ENCODE measurements at places on chromosomes 1 and 21.
A peak's percentile ranks its signal among the peaks of the same experiment; 100 is the strongest.

- DNase-seq: no peak
Measured at GRCh38 chr1:37052120-37052519, 17.8 kb upstream of the GRIK3 start.

DNA sequence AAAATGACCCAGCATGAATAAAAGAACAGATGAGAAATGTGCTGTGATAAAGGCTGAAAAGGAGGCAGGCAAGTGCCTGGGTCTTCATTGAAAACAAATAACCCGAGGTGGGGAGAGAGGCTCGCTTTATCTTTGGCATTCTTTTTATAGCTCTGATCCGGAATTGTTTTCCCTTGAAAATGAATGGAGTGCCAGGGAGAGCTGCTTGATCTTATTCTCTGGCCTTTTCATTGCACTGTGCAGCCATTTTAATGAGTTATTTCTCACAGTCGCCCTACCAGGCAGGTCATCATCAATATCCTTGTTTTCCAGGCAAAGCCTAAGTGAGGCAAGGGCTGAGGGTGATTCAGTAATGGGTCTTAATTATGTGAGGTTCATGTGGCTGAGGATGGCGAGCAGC is 39.8 kb upstream of the HLX start:
- DNase-seq: no peak

DNA sequence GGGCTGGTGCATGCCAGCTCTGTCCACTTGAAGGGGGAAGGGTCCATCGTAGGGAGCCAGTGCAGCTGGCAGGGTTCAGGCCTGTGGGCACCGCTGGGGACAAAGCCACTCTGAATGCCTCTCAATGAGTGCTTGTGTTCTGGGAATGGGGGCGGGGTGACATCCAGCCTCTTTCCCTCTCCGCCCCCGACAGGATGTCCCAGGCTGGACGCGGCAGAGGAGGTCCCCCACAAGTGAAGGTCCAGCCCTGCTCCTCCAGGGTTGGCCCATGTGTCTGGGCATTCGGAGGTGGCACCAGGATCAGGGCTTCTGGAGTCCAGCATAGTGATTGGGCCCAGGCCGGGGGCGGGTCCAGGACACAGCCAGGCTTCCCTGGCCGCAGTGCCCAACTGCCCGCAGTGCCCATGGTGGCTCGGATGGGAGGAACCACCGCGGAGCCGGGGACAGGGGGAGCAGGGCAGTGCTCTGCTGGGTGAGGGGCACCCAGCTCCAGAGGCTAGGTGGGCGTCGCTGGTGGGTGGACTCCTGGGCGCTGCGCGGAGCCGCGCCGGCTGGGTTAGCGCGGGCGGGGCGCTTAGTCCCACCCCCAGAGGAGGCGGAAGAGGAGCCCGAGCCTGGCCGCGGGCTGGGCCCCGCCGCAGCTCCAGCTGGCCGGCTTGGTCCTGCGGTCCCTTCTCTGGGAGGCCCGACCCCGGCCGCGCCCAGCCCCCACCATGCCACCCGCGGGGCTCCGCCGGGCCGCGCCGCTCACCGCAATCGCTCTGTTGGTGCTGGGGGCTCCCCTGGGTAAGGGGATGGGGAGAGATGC is at the start of gene SHISA4:
SHISA4 (plus strand) TSS at position 617 of the 808 bp plus-strand sequence; CDS start at position 714, 97 bp downstream.
- DNase-seq: no peak

GRCh38 chr21:26377111-26377694 is 195.9 kb downstream of the CYYR1 start:
- DNase-seq: no peak

- no peak for DNase-seq
Measured at GRCh38 chr1:74427681-74428080, 84.7 kb downstream of the LRRC53 start.

DNA sequence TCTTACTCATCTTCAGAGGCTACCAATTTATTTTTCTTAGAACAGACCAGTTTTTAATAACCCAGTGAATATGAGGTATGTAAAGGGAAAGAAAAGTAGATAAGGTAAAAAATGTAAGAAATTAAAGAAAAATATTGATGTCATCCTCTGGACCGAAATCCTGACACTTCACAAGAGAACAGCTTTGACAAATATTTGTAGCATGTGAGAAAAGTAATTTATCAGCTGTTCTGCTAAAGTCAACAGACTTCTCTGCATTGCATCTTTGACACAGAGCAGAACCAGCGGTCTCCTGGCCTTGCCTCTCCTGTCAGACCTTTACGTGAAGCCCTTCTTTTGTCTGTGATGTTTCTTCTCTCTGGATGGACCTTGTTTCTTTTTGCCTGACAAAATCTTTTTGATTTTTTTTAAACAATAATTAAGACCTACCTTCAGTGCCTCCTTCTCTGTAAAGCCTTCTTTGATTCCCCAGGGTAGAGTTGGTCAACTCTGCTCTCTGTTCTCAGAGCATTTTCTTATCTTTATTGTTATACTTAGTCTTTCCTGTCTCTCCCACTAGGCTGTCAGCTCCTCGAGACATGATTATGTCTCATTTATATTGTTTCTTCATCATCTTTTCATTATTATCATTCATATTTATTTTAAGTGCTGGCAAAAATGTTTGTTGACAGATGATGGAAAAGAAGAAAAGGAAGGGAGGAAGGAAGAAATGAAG is 35.4 kb downstream of the RGS4 start:
- DNase-seq: no peak

DNA sequence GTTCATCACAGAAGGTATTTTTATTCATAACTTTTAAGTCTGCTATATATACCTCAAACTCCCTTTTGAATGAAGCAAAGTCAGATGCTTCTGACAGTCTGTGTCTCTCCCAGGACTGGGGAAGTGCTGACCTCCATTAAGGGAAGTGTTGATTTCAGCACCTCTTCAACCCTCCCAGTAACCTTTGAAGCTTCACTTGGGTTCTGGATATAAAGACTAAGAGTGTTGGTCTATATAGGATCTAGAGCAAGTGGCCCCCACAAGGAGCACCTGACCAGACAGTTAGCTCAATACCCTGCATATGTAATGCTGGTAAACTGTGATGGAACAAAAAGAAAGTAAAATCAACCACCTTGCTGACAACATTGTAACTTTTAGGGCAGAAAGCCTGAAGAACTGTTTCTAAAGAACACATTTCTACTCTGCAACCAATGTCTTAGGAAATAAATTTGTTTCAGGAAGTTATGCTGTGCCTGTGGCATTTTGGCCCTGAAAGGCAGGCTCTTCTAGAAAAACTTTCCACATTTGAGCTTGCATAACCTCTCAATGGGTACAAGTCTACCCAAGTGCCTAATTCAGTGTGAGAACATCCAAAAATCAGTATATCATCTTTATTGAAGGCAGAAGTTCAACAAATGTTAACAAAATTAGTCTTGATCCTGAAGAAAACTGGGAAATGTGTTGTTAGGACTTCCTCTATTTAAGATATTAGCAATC is 865 bp upstream of the PTPN22 start:
- DNase-seq: no peak

GRCh38 chr1:207860531-207860930 is 50.4 kb downstream of the CD34 start:
- DNase-seq: no peak

GRCh38 chr1:203996126-203996525 is 76.8 kb upstream of the SOX13 start:
- no peak for DNase-seq

- DNase-seq: no peak
Measured at GRCh38 chr21:40985370-40985769, 138.4 kb upstream of the DSCAM start.

GRCh38 chr1:3206696-3207095 is 137.7 kb downstream of the PRDM16 start:
- no peak for DNase-seq

GRCh38 chr1:206685334-206685768 is 646 bp downstream of the MAPKAPK2 start:
- DNase-seq: peak; percentile 30

GRCh38 chr1:40944326-40944725 is 35.2 kb upstream of the CTPS1 start:
- no peak for DNase-seq

- DNase-seq: no peak
Measured at GRCh38 chr1:44849575-44850132, 6.6 kb upstream of the PTCH2 start.

DNA sequence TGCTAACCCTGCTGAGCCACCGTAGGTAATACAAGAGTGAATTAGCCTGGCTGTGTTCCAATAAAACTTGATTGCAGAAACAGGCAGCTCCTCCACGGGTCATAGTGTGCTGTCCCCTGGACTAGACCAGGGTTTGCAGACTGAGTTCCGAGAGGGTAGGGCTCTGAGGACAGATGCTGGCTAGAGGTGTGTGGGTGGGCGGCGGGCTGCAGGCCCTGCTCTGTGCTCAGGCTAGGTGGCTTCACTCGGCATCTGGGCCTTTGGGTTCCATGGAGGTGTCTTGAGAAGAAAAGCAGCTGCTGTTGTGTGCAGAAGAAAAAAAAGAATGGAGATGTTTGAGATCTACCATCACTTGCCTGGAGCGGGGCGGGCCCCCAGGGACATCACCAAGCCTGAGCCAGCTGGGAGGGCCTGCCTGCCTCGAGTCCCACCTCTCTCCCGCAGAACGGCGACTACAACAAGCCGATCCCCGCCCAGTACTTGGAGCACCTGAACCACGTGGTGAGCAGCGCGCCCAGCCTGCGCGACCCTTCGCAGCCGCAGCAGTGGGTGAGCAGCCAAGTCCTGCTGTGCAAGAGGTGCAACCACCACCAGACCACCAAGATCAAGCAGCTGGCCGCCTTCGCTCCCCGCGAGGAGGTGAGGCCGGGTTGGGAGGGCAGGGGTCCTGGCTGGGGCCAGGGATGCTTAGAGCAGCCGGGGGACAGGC is 7.9 kb downstream of the TMEM201 start:
- DNase-seq: no peak

DNA sequence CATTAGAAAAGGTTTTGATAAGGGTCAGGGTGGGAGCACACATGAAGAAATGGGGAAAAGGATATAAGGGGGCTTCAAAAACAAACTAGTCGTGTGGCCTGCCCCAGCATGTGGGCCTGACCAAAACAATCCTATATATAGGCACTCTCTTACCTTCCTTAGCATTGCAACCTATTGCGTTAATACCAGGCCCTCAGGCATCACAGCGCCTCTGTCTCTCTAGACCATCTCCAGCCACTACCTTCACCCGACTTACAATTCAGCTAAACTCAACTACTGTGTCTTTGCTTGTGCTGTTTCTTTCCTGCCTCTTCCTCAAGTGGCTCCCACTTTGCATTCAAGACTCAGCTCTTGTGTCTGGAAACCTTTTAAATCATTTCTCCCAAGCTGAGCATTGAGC is 47.0 kb upstream of the GJA5 start:
- no peak for DNase-seq

GRCh38 chr1:81190003-81190402 is 610.7 kb upstream of the ADGRL2 start:
- no peak for DNase-seq

DNA sequence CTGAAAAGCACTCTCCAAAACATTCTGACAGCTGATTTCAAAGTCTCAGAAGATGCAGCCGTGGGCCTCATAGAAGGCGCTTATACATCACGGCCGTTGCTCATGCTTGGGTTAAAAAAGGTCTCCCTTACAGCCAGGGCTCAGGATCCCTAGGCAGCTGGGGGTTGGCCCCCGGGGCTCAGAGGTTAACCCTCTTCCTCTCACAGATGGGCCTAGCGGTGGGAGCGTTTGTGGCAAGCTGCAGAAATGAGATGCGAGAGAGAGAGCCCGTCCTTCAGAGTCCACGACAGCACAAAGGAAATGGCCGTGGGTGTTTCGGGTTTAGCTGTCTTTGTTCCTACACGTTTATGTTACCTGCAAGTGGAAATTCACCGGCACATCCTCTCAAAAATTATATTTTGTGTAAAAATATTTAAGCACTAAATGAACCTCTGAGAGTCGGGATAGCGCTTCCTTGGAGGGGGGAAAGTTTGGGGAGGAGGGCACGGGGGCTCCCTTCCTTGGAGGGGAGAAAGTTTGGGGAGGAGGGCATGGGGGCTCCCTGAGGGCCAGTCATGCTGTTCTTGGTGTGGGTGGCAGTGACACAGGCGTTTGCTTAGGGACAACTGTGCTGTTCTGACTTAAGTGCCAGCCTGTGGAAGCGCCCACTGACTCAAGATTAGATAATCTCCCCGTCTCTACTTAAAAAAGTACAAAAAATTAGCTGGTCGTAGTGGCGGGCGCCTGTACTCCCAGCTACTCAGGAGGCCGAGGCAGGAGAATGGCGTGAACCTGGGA is 20.5 kb upstream of the PRDM15 start:
- no peak for DNase-seq
